ENCODE measurements at places on chromosomes 11 and 22.

- no peak for DNase-seq
Measured at GRCh38 chr11:9351321-9351881, 33.1 kb upstream of the IPO7 start.

- DNase-seq: no peak
Measured at GRCh38 chr11:115190196-115190595, 314.0 kb downstream of the CADM1 start.

GRCh38 chr11:105007463-105007862, 15.5 kb downstream of the CASP5 start:
- DNase-seq: no peak

GRCh38 chr11:10797001-10797400, 11.7 kb downstream of the EIF4G2 start:
- no peak for DNase-seq

- DNase-seq: no peak
Measured at GRCh38 chr11:102050927-102051575, 3.8 kb downstream of the CFAP300 start.

GRCh38 chr11:101816613-101817012, 98.2 kb upstream of the CEP126 start:
- no peak for DNase-seq

- DNase-seq: no peak
Measured at GRCh38 chr22:28710576-28711191, 30.9 kb downstream of the CHEK2 start.

DNA sequence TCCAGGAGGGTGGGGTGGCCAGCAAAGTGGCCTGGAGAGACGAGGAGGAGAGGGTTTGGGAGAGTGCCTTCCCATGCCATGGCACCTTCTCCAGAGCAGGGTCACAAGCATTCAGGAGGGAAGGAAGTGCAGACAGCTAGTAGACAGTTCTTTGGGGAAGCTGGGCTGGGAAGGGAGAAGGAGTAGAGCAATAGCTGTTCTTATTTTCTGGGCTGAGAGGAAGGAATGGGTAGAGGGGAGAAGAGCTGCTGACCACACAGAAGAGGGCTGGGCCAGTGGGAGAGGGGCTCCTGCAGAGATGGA, 14.8 kb upstream of the PICK1 start:
- no peak for DNase-seq

DNA sequence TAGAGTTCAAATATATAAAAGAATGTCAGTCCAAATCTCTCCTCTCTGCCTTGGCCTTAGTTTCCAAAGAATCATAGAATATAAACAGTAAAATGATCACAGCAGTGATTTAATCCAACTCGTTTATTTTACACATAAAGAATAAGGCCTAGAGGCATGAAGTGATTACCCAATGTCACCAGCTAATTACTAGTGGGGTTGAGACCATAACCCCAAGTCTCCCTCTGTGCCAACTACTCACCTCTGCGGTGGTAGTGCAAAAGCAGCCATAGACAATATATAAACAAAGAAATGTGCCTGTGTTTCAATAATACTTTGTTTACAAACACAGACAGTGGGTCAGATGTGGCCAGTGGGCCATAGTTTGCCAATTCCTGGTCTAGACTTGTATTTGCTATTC, 96.6 kb upstream of the FAT3 start:
- DNase-seq: no peak

DNA sequence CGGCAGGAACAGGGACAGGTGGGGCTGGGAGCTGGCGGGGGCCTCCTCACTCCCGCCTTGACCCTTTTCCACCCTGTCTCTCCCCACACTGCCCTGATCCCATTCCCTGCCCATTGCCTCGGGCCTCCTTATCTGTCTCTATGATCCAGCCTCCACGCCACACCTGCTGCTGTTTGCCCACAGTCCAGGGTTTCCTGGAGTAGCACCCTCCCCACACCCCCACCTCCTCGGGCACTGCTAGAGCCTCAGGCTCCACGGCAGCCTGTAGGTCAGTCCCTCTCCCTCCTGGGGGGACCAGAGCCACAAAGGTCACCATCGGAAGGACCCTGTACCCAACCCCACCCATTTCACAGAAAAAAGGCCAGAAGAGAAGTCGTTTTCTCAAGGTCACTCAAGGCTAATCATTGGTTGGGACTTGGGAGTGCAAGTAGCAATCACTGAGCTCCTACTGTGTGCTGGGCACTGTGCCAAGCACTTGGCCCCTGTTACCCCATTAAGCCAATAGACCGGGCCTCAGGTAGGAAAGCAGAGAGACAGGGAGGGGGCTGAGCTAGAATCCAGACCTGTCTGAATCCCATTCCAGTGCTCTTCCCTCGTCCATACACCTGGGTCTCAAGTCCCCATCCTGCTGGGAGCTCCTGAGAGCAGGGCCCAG, 71.8 kb downstream of the PDE2A start:
- no peak for DNase-seq

- DNase-seq: no peak
Measured at GRCh38 chr11:12802418-12803085, 128.3 kb downstream of the TEAD1 start.
